ENCODE measurements at places on chromosomes 7 and 10.

DNA sequence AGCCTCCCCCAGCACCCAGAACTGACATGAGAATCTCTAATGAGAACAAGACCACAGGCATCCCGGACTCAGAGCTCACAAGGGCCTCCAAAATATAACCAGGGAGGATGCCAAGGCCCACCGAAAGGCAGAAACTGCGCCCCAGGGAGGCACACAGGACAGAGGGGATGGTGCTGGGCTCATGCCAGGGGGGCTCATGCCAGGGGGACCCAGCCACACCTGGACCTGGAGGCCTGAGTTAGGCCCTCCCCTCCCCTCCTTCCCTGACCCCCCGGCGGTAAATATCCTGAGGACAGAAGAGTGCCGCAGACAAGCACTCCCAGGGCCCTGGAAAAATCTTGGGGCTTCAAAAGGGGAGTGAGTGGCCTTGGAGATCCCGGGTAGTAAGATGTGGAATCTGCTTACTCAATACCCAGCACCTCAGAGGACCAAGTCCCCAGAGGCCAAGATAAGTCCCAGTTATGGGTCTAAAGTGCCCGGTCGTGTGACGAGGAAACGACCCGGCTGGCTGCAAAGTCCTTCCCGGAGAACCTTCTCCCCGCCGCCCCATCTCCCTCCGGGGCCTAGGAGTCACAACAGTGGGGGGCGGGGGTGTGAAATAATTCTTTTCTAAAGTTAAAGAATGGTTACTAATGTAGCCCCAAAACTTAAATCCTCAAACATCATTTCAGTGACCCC lies 11.9 kb downstream of the PDGFA start:
- no peak for DNase-seq

DNA sequence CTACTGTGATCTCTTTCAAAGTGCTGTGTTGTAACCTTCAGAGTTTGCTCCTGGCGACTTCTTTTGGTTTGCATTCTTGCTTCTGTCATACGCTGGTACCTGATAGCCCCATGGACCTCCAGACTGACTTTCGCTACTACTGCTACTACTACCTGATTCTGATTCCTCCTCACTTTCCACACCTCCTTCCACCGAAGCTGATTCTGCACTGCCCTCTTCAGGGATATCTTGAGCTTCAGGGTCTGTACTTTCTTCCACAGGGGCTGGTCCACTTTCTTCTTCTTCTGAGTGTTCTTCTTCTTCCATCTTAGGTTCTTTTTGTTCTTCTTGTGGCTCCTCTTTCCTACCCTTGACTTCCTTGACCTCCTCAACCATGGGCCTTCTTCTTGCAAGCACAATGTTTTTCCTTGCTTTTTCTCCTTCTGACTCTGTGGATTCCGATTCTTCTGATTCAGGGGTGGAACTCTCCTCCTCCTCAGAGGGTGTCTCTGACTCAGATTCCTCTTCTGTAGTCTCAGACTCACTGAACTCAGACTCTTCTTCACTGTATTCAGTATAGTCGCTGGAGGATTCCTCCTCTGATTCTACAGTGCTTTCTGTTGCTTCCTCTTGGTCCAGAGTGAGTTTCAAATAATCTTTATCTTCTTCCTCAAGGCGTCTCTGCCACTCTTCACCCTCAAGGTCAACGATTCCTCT lies 992.2 kb downstream of the PCDH15 start:
- DNase-seq = no peak

DNA sequence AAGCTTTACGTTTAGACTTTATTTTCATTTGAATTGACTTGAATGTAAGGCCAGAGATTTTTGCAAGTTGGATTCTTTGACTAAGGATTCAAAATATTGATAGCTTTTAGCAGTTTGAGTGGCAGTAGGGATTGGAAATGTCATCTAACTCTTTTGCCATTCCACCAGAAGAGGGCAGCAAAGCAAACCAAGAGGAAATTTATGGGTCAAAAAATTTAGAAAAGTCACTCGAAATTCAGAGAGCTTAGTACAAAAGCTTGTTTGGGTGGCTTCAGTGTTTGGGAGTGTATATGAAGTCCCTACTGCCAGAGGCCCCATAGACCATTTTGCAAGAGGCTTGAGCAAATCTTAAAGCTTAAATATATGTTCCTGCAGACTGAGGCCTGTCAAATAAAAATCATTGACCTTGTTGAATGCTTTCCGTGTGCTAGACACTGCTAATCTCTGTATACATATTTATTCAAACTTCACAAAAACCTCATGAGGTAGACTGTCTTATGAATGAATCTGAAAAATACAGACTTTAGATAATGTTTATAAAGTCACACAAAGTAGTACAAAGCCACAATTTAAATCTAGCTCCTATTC lies 44.6 kb upstream of the RSBN1L start:
- peak; percentile 61 for DNase-seq

GRCh38 chr7:133265821-133266220 lies 12.9 kb downstream of the EXOC4 start:
- DNase-seq = no peak

- DNase-seq = no peak
These were observed 76.5 kb upstream of the PPP1R3C start for GRCh38 chr10:91709394-91709798.

DNA sequence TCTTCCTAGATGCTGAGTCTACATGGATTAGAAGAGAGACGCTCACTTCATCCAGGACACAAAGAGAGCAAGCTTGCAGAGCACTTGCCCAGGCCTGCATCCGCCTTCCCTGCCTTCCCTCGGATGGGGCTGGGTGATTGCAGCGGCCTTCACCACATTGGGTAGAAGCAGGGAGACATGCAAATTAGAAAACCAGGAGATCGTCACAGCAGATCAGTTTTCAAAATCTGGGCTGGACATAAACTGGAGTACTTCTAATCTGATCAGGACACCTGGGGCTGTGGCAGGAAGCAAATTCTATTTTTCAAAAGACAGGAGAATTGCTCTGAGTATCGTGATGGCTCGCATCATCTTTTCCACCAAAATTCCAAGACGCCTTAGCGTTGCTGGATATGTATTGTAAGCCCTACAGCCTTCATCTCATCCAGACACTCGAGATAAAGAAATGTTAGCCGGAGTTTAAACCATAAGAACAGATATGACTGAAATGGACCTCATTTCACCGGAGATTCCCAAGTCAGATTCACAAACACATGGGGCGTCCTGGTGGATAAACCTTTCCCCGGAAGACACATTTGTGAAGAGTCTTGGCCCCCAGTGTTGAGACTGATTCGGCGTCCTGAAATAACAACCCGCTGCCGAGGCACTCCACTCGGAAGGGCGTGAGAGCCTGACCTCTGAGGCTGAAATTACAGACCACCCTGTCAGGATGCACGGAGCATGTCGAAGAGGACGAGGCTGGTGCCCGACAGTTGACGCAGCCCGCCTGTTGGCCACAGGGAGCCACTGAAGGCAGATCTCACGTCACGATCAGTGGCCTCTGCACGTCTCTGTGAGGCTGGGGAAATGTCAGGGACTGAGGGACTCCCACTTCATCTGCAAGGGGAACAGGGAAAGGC lies 91.2 kb upstream of the PARD3 start:
- DNase-seq = no peak

GRCh38 chr7:127904670-127904985 lies 126.6 kb downstream of the LRRC4 start:
- DNase-seq = peak; percentile 41

GRCh38 chr7:114405427-114405826 lies 9.2 kb upstream of the FOXP2 start:
- DNase-seq = no peak

GRCh38 chr10:3784510-3785250 lies at the start of gene KLF6:
TSS of gene KLF6 (minus strand) at chr10:3785209. CDS start at chr10:3785014, 195 bp downstream.
- peak; percentile 63 for DNase-seq

- DNase-seq = peak; percentile 90
These were observed 811 bp downstream of the RGS10 start for GRCh38 chr10:119541459-119542356.

GRCh38 chr7:842431-843031 lies 10.3 kb downstream of the SUN1 start:
- no peak for DNase-seq

DNA sequence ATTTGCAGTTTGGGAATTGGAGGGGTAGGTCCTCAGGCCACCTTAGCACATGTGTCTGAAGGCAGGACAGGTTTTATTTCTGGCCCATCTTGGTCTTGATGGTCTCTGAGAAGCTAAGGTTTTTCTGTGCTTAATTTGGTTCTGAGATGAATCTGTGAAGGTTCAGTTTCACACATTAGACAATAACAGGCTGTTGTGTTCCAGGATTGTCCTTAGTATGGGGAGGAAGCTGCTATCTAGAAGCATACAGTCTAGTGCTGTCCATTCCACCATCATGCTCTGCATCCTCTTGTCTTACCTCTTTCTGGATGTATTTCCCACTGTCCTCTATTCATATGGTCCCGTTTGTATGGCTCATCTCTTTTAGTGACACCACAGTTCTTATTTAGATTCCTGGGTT lies 7.1 kb downstream of the UBE2D1 start:
- DNase-seq = no peak

DNA sequence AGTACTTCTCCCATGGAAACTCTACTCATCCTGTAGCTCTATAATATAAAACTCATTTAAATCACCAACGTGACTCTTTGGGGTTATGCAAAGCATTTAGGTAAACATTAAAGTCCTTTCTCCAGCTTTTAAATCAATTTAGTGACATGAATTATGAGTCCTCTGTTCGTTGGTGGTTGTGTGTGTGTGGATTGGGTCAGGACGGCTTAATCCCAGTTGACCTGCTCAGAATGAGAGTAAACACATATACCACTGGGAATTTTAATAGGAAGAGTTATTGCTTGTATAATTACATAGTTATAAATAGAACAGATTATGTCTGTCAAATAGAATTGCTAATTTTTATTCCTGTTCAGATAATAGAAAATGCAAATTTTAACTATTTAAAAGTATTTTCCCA lies 30.7 kb upstream of the ADCY1 start:
- DNase-seq = no peak

DNA sequence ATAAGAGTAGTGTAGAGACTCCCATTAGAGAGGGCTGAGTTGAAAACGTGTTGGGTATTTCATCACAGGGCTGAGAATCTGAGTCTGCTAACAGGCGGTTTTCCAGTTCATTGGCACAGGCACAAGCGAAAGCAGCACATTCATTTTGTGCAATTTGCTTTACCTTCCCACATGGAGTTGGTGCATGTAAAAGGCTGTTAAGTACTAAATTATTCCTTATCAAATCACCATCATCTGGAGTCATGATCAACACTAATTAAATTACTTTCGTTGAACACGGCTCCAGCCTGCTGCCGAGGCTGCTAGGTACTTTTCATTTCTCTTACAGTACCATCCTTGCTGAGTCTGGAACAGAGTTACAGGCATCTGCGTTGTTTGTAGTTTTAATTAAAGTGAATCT lies 43.8 kb downstream of the ETV1 start:
- DNase-seq = no peak

DNA sequence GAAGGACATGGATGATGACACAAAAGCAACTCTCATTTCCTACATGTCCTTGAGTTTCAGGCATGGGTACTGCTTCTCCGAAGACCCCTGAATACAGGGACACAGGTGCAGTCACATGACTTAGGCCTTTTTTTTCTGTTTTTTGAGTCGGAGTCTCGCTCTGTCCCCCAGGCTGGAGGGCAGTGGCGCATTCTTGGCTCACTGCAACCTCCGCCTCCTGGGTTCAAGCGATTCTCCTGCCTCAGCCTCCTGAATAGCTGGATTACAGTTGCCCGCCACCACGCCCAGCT lies 26.8 kb downstream of the IFT22 start:
- DNase-seq = no peak

DNA sequence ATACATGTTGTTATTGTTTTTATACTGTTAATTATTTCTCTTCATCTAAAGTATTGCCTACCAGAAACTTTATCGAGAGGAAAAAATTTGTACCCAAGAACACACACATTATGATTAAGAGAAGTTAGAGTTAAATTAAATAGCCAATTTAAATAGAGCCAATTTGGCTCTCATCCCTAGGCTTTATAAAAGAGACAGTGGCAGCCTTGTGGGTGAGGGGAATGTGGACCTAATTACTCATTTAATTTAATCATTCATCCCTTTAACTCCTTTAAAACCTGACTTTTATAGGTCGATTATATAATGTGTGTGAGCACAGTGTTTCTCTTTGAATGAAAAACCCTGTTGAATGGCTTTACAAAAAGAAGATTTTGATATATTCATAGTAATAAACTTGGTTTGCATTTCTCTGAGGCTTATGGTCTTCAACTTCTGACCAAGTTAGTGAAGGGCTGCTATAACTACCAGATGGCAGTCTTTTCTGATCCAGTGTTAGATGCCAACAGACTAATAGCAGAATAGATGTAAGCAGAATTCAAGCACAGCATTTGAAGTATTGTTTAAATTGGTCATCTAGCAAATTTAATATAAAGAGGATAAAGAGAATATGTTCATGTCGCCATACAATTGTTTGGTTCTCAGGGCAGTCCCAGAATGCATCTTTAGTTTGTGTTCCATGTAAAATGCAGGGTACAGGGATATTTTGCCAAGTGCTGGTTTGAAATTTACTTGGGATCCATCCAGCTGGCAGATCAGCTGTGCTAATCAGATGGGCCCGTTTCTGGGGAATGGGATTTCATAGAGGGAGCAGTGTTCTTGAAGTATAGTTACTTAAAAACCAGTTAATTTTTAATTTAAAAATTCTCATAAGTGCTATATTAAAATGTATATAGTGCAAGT lies 25.3 kb downstream of the ADD3 start:
- no peak for DNase-seq

GRCh38 chr7:133230591-133231194 lies 22.2 kb upstream of the EXOC4 start:
- DNase-seq = peak; percentile 68

All from suppressor macrophage treated with lipopolysaccharide for 1 hour (primary cell).